ENCODE measurements at places on chromosomes 11 and 22.

DNA sequence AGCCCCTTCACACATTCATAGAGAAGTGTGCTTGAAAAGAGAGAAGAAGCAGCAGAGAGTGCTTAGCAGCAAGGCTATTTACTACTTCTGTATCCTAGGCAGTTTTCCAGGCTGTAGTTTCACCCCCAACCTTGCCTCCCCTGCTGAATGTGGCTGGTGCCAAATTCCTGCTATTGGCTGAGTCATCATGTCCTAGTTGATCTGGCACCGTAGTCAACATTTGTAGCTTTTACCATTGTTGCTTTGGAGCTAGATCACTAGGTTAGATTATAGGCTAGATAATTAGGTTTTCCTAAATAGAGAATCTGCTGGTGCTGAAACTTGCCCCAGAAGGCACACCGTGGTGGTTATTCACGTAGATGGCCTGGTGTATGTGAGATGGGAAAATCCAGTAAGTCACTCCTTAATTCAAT, 32.7 kb downstream of the ARHGAP42 start:
- DNase-seq, result peak; percentile 95

DNA sequence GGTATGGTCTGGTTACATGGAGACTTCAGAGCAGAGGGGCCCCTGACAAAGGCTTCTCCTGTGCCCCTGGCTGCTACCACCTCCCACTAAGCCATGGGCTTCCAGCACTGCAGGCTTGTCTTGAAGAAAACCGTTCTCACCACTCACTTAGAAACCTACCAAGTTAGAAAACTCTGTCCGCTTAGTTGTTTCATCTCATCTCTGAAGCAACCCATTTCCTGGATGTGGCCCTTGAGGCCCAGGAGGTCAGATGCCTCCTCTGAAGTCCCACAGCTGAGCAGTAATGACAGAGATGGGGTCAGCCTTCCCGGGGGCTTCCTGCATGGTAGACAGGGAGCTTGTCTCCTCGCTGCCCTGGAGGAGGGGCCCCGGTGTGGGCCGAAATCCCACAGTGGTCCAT, 12.9 kb downstream of the CSF2RB start:
- DNase-seq, result no peak

GRCh38 chr11:73480677-73481076, 104.5 kb downstream of the RELT start:
- no peak for DNase-seq

- peak; percentile 55 for DNase-seq
Measured at GRCh38 chr11:116791002-116791812, 472 bp downstream of the APOA5 start.

- DNase-seq, result no peak
Measured at GRCh38 chr11:45543808-45544422, 121.5 kb downstream of the CHST1 start.

GRCh38 chr11:34234086-34234740, 123.6 kb downstream of the ABTB2 start:
- DNase-seq, result peak; percentile 56

DNA sequence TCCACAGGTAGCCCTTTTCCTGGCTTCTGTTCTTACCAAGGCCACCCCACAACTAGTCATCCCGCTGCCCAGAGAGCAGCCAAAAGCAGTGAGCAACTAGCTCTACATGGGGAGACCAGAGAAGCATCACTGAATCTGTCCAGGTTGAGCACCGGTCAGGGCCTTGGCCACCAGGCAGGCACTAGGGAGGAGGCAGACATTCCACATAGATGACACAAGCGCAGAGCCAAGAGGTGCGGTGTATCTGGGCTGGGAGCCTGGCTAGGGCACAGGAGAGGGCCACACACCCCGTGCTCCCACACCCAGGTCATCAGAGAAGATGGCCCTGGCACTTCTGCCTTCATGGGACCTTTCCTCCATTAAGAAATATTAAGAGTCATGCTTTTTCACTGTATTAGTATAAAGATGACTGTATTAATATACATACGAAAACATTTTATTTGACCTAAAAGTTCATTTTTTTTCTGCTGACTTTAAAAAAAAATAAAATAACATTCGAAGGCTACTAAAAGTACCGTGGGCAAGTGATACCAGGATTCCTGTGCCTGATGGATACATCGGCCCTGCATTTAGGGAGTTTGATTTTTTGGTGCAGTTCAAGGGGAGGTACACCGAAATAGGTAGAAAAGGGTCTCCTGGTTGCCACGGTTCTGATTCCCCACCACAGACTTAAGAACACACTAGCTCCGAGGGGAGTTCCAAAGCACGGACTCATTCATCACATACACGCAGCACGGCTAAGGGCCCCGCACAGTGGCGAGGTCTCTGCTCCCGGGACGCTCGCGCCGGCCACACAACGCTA, 1.2 kb downstream of the DGCR2 start:
- peak; percentile 27 for DNase-seq

All from astrocyte of the spinal cord (primary cell).